ENCODE measurements at places on chromosomes 1 and 21.

GRCh38 chr1:212607913-212608391 lies 609 bp upstream of the ATF3 start:
- no peak for DNase-seq

DNA sequence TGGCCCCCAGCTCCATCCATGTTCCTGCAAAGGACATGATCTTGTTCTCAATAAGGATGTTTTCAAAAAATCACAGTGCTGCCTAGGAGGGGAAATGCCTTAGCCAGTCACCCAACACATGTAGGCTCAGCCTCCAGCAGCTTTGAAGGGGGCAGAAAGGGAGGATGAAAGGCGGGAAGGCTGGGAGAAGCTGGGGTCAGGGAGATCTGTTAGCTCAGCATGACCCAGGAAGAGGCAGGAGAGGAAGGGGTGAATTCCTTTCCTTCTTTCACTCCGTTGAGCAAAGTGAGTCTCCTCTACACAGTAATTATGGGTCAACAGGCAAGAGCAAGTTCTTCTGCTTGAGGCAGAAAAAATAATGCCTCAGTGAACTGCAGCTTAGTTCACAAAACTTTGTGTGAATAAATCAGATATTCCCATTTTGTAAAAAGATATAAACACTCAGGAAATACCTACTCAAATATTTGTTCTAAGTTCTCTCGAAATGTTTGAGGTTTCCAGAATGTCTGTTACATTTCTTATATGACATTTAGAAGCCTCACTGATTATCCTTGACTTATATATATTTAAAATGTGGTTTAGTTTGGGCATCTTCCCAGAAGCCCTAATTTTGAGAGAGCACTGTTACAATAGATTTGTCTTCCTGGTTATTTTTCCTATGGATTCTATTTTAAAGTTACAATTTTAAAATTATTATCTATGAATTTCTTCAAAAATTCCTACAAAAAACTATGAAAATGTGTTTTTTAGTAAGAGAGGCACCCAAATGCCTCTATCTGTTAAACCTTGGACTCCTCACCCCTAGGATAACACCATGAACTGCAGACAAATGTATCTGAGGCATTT lies 116.8 kb downstream of the KCNJ6 start:
- DNase-seq = no peak

GRCh38 chr1:29513357-29513756 lies 277.0 kb downstream of the PTPRU start:
- DNase-seq = no peak

GRCh38 chr1:52239708-52240001 lies 97.8 kb downstream of the ZFYVE9 start:
- DNase-seq = no peak

DNA sequence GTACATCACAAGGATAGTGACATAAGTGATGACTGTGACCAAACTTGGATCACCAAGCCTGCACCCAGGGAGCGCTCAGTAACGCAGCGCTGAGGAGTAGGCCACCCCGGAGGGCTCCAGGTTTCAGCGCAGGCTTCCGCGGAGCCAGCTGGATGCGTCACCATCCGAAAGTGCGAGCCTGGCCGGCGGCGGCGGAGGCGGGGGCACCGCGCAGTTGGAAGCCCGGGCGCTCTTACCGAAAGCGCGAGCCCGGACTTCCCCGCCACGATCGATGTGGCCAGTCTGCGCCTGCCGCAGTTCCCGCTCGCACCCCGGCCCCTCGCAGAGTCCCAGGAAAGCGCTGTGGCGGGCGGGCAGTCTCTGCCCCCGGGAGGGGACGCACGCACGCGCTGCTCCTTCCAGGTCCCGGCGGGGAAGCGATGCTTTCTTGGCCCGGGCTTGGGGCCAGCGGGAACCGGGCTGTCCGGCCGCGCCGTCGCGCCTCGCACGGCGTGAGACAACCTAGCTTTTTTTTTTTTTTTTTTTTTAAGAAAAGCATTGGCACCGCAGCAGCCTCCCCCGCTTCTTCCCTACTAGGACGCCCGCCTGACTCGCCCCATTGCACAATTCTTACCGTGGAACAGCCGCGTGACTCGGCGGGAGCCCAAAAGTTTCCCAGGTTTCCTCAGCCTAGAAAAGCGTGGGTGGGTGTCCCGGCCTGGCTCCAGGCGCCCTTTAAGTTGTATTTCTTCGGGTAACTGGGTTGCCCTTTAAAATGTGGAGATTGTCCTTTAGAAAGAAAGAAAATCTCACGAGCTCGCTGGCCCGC lies 36.4 kb upstream of the JAK1 start:
- DNase-seq = no peak

DNA sequence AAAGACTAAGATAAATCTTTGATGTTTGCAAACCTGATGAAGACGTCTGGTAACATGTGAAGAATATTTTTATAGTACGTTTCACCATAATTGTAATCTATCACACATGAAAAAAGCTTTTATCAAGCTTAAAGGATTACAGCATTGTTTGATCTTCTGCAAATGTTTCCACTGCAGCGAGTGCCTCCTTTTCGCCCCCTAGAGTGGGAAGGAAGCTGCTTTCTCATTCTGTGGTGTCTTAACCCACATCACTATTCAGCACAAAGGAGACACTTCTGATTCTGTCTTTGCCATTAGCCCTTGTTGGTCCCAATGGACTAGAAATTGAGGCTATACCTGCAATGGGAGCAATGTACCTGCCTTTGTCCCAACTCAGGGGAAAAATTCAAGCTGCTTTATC lies 46.0 kb upstream of the IL12RB2 start:
- no peak for DNase-seq

DNA sequence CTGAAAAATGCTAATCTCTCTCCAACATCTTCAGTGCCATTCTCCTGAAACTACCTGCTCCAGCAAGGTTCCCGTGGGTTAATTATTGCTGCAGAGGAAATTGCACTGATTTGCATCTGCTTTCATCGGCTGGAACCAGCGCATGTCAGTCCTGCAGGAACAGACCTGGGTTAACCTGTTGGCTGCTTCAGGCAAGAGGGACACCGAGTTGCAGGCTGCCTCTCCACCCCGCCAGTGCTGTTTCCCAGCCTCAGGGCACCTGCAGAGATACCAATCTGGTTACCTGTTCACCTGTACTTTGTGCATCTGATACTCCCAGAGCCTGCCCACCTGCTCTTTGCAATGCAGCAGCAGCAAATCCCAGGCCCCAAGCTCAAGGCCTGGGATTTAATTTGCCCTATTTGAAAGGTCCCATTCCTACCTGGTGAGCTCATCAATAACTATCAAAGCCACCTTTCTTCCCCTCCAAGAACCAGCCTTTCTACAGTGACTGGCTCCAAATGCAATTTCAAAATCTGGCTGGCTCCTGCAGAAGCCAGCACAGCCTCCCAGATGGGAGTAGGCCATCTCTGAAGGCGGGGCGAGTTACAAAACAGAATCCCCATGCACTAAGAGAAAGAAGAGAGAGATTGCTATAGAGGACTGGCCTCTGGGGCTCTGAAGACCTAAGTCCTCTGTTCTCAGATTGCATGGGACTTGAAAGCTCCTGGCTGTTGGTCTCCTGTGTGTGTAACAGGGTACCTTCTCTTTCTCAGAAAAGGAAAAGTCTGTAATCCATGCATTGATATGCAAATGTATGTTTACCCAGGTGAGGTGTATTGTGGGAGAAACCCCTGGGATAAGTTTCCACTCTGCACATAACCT lies 67.8 kb downstream of the TOMM20 start:
- no peak for DNase-seq

- DNase-seq = no peak
Measured at GRCh38 chr1:57532299-57532698, 108.4 kb upstream of the DAB1 start.

DNA sequence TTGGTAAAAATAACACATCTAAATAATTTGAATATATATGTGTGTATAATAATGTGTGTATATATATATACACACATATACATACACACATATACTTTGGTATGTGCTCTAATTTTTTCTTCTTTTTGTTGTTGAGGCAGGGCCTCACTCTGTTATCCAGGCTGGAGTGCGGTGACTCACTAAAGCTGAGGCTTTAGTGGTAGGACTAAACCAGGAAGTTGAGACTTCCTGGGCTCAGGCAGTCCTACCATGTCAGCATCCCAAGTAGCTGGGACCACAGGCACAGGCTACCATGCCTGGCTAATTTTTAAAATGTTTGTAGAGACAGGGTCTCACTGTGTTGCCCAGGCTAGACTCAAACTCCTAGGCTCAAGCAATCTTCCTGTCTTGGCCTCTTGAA lies 46.7 kb upstream of the CXADR start:
- no peak for DNase-seq

- no peak for DNase-seq
Measured at GRCh38 chr1:247528812-247529474, 7.3 kb downstream of the OR2C3 start.

GRCh38 chr1:119226913-119227312 lies 86.5 kb upstream of the WARS2 start:
- no peak for DNase-seq

Data from cerebellar nuclear complex (tissue), 1 donor.